Amniotic epithelial cell (primary cell): ENCODE measurements at places on chromosomes 5 and 9.

GRCh38 chr5:23274171-23274570, 233.2 kb upstream of the PRDM9 start:
- DNase-seq = no peak

DNA sequence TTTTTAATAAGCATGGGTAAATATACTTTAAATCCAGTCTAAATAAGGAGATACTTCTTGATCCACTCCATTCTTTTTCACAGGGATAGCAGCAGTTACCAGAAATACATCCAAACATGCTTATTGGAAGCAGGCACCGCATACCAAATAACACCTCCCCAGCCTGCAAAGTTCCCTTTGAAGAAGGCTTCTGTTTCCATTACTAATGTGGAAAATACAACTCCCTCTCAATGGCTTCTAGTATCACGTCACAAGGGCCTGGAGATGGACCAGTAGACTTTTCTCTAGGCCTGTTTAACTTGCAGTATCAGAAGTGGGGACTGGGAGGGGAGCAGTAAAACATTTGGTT, 20.8 kb downstream of the TMEM245 start:
- no peak for DNase-seq

GRCh38 chr5:138645778-138646575, 70.8 kb upstream of the HSPA9 start:
- DNase-seq = no peak

GRCh38 chr9:107345327-107345726, 62.2 kb downstream of the RAD23B start:
- no peak for DNase-seq

- no peak for DNase-seq
These were observed 126.1 kb downstream of the SV2C start for GRCh38 chr5:76209297-76209696.

DNA sequence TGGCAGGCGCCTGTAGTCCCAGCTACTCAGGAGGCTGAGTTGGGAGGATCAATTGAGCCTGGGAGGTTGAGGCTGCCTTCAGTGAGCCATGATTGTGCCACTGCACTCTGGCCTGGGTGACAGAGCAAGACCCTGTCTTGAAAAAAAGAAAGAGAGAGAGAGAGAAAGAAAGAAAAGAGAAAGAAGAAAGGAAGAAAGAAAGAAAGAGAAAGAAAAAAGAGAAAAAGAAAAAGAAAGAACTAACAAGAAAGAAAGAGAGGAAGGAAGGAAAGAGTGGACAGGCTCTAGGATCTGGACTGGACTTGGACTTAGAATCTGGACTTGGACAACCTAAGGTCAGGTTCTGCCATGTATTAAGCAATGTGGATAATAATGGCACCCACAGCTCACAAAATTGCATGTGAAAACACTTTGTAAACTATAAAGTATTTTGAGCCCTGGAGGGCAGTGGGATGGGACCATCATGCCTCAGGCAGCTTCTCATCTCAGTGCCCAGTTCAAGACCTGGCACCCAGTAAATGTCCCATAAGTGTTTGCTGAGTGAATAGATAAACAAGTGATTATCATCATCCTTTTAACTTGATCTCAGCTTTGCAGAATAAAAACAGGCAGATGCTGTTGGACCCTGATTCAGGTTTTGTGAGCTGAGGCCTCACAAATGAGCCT, 12.8 kb upstream of the PHF19 start:
- DNase-seq = no peak

DNA sequence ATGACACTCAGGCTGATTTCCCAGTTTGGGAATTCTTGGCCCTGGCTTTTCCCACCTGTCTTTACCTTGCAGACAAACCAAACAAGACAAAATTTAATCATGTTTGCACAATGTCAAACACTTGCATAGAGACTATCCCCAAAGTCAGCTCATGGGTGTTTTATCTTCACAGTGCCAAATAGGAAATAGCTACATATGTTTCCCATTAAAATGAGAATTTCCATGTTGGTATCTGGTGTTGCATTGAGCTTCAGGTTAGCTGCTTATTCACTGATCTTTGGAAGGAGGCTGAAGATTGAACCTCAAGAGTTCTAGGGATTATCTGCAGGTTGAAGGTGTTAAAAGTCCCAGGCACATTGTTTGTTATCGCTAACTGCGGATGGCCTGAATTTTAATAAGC, 19.5 kb downstream of the MAP1B start:
- no peak for DNase-seq

GRCh38 chr5:113900816-113901215, 387.3 kb downstream of the YTHDC2 start:
- DNase-seq = no peak

DNA sequence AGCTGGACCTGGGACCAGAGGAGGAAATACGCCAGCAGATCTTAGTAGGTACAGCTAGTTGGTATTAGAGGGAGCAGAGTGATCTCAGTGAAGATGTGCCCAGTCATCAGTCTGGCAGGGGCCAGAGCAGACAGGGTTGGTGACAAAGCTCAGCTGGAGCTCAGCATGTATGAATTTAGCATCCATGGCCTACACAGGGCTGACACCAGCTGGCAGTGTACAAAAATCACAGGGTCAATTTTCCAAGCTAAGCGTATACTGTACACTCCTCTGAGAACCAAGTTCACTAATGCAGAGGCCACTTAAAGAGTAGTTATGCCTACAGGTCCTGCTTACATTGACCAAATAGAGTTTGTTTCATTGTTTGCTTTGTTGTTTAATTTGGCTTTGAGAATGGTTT, 146.6 kb downstream of the SLC24A2 start:
- DNase-seq = no peak

DNA sequence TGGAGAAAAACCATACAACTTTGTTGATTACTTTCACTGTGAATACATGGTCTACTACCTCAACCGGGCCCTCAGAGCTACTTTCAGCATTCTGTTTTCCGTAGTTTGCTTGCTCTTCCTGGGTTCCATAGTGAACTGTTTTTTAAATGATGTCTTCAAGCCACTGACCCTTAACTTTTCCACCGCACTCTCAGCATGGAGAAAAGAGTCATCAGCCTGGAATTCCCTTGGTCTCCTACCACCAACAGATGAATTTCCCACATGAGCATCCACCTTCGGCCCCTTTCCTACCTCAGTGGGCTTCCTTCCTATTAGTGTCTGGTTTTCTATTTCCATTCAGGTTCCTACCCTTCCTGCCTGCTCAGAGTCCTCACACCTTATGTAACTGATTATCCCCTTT, 135.9 kb upstream of the ADAMTSL1 start:
- DNase-seq = peak; percentile 17

GRCh38 chr9:117696154-117696553, 8.0 kb upstream of the TLR4 start:
- peak; percentile 12 for DNase-seq

GRCh38 chr5:11734369-11734768, 169.9 kb downstream of the CTNND2 start:
- no peak for DNase-seq

DNA sequence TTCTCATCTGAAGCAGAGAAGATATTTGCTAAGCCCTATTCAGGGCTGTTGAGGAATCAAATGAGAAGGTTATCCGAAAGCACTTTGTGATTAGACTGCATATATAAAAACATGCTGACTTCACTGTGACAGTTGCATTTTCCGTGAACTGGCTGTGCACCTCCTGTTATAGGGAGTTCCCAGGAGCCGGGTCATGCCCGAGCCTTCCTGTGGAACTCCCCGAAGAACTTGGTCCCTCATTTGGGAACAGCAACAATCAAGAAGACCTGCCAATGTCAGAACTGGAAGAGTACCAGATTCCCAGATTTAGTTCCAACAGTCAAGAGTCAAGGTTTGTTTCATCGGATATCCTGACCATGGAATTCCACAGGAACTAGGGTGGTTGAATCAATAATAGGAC, 130.4 kb upstream of the RAI14 start:
- DNase-seq = no peak

DNA sequence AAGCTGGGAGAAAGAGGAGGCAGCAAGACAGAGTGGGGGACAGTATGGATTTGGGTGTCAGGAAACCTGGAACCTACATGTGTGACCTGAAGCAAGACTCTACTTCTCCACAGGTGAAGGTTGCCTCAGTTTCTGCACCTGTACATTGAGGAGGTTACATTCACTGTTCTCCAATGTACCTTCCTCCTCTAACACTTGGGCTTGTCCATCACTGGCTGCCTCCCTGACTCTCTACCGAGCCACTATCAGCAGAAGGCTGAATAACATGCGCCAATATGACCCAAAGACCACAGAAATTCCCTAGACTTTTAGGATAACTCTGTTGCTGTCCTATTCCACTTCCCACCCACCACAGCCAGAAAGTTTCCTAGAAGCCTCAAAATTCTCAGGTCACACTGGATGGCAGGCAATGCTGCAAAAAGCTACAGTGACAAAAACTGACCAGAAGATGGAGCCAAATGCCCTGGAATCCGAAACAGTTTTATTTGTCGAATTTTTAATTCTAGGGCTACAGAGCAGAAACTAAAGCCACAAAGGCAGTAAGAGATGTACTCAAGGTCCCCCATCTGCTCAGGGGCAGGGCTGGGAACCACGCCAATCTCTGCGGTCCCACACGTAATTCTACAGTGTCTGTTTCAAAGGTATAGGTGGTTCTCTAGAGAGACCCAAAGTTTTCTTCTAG, 64.4 kb downstream of the FAM114A2 start:
- DNase-seq = peak; percentile 47

- DNase-seq = no peak
These were observed 9.4 kb downstream of the OR2V2 start for GRCh38 chr5:181156758-181157157.

- DNase-seq = peak; percentile 75
These were observed 9.1 kb upstream of the AK3 start for GRCh38 chr9:4750023-4750673.

DNA sequence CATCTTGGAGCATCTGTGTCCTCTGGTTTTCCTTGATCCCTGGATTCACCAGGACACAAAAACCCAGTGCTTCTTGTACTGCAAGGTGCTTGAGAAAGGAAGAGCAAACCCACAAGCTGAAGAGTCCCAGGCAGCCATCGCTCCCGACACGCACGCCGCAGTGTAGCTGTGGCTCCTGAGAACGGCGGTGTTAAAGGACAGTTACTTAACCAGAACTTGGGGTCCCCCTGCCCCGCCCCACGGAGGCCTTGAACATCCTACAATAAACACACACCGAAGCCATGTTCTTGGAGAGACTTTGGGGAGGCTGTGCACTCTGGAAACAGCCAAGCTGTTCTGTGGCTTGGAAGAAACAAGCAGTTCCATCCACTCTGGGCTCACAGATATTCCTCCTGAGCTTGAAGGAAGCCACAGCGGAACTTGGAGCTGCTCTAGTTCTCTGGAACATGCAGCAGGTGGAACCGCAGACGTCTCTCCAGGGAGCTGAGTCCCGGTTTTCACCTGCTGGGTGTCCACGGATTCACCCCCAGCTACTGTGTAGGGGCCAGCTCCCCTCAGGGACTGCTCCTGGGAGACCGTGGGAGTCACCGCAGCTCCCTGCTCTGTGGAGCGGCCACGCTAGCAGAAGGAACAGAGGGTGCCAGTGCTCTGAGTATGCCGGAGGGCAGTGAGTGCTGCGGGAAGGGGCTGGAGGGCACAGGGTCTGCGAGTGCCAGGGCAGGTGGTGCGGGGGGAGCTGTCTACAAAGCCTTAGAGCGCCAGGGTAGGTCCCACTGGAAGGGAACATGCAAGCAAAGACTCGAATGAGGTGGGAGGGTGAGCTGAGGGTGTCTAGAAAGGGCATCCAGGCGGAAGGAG, 107.3 kb downstream of the ADAMTS2 start:
- DNase-seq = no peak

DNA sequence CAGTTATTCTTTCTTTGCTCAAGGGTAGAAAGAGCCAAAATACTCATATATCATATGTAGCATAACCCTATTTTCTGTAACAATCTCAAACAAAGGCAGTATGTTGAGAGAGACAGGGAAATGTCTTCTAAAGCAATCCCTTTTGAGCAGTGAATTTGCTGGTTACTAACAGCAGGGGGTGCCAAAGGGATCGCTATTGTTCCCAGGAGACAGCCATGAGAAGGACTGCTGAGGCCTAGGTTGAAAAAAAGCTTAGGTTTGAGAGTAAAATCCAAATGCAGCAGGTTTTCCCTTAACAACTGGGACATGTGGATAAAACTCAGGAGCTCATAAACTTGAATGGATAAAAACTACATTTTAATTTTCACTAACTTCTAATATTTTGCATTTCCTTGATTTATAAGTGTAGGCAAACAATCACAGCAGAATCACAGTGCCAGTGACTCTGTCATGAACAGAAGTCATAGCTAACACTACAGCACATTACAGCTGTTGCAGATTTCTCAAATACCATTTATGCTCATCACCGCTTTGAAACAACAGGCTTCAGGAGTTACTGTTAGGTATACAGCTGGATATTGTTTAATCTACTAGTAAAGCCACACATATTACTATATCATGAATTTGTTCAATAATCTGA, 148.4 kb downstream of the MAPKAP1 start:
- peak; percentile 79 for DNase-seq

DNA sequence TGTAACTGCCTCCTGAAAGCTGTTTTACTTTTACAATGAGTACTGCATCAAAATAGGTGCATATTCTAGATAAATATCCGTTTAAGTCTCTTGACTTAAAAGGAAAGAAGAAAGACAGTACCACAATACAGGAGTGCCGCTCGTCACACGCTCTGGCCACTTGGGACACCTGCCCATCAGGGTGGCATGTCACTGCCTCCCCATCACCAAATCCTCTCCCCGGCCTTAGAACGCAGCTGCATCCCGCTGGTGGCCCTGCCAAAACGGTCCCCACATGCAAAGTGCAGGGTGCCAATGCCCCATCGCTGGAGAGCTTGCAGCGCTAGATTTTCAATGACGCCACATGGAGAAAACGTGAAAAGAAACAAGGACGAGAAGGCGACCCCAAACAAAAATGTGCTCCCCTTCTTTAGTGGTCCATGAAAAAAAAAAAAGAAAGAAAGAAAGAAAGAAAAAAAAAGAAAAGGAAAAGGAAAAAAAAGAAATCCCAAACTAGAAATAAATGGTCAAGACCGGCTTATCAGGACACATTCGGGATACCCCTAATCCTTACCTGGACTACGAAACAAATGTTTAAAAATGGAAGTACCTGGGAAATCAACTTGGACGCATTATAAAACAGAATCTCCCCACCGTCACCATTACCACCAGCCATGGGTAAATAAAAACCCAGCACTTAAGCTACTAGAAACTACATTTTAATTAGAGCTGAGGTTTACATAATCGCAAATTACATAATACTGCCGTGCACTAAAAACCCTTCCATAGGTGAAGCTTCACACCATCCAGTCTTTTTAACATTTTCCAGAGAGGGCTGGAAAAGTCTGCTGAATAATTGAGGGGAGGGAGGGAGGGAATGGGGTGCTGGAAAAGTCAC, 1.0 kb downstream of the ANKH start:
- no peak for DNase-seq

DNA sequence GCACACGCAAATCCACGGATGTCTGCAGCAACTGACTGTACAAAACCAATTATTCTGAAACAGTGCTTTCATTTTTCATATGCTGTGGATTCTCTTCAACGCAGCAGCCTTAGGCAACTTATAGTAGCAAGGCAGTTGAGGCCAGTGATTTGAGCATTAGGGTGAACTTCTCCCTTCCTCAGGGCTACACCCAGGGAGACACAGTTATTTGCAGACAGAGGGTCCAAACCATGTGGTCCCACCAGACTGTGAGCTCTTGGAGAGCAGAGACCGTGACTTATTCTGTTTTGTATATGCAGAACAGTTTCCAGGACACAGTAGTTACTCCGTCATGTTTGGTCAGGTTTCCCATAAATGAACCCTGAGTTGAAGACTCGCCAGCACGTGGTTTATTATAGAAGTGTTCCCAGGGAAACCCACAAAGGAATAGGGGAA, 19.0 kb upstream of the WHRN start:
- no peak for DNase-seq

- peak; percentile 97 for DNase-seq
These were observed 134.1 kb upstream of the IFNE start for GRCh38 chr9:21616082-21616778.

- no peak for DNase-seq
These were observed 171.8 kb upstream of the S1PR3 start for GRCh38 chr9:88819476-88819875.

- no peak for DNase-seq
These were observed at the start of gene LARP1 for GRCh38 chr5:154755361-154756008. Gene LARP1, plus strand, starts transcription at chr5:154755377. Its CDS starts 381 bp downstream, at chr5:154755758.
